ENCODE measurements at places on chromosomes 2 and 18.

DNA sequence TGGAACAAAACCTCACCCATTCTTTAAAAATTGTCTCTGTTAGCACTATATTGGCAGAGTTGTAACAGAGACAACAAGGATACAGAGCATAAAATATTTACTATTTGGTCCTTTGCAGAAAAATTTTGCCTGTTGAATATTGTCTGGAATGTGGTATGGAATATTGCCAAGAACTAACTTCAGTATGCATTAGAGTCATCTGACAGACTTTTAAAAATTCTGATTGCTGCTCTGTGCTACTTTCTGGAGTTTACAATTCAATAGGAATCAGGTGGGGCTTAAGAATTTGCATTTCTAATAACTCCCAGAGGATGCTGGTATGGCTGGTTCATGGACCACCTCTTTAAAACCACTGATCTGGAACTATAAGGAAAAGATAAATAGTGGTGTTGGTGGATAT is 32.8 kb upstream of the NYAP2 start:
- no peak for DNase-seq

DNA sequence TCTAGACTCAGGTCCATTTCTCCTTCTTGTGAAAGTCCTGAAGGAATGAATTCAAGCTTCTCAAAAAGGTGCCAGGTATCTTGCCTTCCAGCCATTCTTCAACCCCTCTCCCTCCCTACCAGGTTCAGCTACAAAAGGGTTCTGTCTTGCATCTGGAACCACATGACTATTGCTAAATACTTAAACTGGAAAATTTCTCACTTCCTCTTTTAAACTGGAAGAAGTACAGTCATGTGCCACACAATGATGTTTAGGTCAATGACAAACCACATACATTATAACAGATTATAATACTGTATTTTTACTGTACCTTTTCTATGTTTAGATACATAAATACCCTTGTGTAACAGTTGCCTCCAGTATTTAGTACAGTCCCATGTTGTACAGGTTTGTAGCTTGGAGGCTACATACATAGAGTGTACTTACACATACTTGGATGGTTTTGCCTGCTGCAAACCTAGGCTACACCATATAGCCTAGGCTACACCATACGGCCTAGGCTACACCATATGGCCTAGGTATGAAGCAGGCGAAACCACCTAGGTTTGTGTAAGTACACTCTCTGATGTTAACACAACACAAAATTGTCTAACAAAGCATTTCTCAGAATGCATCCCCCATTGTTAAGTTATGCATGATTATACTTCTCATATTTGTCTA is 142.0 kb upstream of the DNMT3A start:
- no peak for DNase-seq

GRCh38 chr2:71965530-71965929 is 182.1 kb downstream of the CYP26B1 start:
- no peak for DNase-seq

- DNase-seq: no peak
These were observed 64.4 kb downstream of the IL1R2 start for GRCh38 chr2:102056079-102056581.

- no peak for DNase-seq
These were observed 73.6 kb downstream of the RND3 start for GRCh38 chr2:150413910-150414309.

- no peak for DNase-seq
These were observed 103.0 kb downstream of the HNRNPLL start for GRCh38 chr2:38499548-38500282.
